ENCODE measurements at places on chromosomes 2 and 18.

DNA sequence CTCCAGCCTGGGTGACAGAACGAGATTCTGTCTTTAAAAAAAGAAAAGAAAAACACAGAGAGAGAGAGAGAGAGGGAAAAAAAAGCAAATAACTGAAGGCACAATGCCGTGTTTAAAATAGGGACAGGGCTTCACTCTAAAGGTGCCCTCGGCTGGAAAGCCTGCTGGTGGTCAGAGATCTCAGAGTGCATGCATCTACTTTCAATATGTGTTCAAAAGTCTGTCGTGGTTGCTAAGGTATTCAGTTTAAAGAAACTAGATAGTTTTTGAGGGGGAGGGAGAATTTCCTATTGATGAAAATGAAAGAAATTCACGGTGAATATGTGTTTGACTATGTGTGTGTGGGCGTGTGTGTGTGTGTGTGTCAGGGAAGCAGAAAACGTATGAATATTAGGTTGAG lies 11.0 kb upstream of the CBLN2 start:
- DNase-seq = no peak

- DNase-seq = no peak
Observed at GRCh38 chr2:145058457-145058856, 538.5 kb upstream of the ZEB2 start.

GRCh38 chr18:33210575-33211189 lies 229.8 kb downstream of the CCDC178 start:
- DNase-seq = no peak

GRCh38 chr2:21981127-21981526 lies 857.4 kb downstream of the TDRD15 start:
- DNase-seq = no peak

GRCh38 chr2:140808820-140809219 lies 1322.0 kb downstream of the LRP1B start:
- no peak for DNase-seq
